ENCODE measurements at places on chromosomes 16 and 17.

- DNase-seq = no peak
Measured at GRCh38 chr16:58264961-58265479, 29.8 kb downstream of the PRSS54 start.

GRCh38 chr17:50917418-50917743, 51.2 kb upstream of the TOB1 start:
- DNase-seq = peak; percentile 60

- DNase-seq = no peak
Measured at GRCh38 chr17:57499648-57500049, 243.3 kb downstream of the MSI2 start.

- DNase-seq = no peak
Measured at GRCh38 chr17:17060930-17061329, 18.7 kb downstream of the MPRIP start.

- DNase-seq = no peak
Measured at GRCh38 chr17:82402865-82403264, 15.3 kb upstream of the HEXD start.

DNA sequence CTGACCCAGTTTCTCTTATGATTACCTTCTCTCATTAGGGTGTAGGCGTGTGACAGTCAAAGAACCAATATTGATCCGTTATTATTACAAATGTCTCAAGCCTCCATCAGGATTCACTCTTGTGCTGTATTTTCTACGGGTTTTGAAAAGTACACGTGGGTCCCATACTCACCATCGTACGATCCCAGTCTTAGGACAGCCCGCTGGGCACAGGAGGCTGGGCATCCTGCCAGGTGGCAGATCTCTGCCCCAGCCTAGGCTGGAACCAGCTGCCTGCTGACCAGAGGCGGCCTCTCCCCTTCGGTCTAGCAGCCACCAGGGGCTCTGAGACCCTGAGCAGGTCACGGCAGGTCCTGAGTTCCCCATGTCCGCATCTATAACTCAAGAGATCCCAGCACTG, 2.0 kb upstream of the METRNL start:
- no peak for DNase-seq

- no peak for DNase-seq
Measured at GRCh38 chr17:80352991-80353665, 61.8 kb upstream of the ENDOV start.

GRCh38 chr16:66290431-66290830, 76.1 kb upstream of the CDH5 start:
- DNase-seq = no peak

- DNase-seq = no peak
Measured at GRCh38 chr16:54243202-54243601, 43.4 kb downstream of the IRX3 start.

GRCh38 chr16:82282662-82283061, 112.6 kb upstream of the MPHOSPH6 start:
- DNase-seq = no peak

GRCh38 chr16:68283801-68284598, 19.7 kb downstream of the SLC7A6 start:
- no peak for DNase-seq

DNA sequence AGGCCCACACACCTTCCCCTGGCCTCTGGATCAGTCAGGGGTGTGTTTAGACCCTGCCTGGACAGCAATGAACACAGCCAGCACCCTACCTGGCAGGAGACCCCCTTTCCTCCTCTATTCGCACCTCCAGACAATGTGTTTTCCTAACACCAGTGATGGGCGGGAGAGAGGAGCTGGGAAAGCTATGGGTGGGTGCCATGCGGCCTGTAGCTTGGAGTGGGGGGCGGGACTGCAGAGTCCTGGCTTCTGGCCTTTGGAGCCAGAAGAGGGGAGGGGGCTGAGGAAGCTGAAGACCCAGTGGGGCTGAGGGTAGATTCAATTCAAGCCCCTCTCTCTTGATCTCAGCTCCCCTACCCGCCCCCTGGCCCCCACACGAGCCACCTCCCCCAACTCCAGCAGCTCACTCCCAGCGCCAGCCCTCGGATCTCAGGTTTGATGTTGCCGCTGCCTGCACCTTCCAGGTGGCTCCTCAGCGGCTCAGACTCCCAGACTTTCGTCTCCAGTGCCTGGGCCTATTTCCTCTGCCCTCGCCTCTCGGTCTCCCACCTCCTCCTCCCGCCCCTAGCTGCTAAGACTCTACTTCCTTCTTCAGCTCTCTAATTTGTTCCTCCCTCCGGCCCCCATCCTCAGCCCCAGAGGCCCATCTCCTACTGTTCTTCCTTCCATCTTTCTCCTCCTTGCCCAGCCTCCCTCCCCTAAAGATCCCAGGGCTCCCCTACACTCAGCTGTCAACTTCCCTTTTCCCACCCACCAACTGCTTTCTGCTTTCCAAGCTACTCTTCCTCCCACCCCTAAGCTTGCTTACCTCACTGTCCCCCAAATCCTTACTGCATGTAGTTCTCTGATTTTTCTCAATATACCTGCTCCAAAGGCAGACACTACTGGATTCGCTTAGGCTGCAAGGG, 6.8 kb upstream of the SP6 start:
- DNase-seq = no peak

DNA sequence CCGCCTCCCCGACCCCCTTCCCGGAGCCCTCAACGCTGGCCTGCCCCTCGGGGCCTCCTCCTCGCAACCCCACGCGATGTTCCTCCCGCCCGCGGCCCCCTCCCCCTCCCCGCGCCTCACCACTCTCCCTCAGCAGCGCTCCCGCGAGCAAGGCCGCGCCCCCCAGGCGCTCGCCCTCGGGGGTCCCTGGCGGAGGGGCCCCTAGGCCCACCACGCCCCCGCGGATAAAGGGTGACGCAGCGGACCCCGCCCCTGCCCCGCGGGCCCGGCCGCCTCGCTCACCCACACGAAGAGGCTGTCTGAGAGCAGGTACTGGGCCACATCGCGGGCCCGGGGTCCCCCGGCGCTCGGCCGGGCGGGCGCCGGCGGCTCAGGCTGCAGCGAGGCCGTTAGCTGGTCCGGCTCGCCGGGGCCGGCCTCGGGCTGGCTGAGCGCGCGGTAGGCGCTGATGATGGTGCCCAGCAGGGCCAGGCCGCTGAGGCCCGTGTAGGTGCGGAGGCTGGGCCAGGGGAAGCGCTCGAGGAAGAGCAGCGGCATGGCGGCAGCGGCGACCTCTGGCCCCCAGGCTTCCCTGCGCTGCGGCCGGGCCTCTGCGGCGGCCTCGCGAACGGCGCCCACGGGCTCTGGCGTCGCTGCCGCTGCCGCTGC, 430 bp downstream of the AMFR start:
- DNase-seq = peak; percentile 59

DNA sequence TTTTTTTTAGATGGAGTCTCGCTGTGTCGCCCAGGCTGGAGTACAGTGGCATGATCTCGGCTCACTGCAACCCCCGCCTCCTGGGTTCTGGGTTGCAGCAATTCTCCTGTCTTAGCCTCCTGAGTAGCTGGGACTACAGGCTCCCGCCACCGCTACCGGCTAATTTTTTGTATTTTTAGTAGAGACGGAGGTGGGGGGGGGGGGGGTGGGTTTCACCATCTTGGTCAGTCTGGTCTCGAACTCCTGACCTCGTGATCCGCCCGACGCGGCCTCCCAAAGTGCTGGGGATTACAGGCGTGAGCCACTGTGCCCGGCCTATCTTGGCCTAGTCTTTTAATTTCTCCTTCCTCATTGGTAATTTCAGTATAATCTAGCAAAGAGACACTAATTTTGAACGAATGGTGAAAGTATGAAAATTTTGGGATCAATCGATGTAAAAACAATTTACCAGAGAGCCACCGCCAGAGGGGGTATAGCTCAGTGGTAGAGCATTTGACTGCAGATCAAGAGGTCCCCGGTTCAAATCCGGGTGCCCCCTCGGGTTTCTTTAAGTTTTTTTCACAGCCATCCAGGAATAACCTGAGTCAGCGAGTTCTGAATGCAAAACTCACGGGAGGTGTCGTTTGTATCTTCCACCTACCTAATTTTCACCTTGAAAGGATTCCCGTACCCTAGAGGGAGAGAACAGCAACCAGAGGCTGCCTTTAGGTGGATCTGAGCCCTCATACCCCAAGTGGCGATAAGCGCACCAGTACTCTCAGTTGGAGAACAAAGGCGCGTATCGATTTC, 2.5 kb upstream of the LASP1 start:
- DNase-seq = no peak

- no peak for DNase-seq
Measured at GRCh38 chr17:71970312-71970711, 150.5 kb upstream of the SOX9 start.

GRCh38 chr16:68790130-68790761, 53.1 kb upstream of the TANGO6 start:
- no peak for DNase-seq

GRCh38 chr17:74345433-74346241, 16.0 kb downstream of the BTBD17 start:
- DNase-seq = no peak

GRCh38 chr17:55336426-55336825, 71.7 kb downstream of the HLF start:
- DNase-seq = no peak

DNA sequence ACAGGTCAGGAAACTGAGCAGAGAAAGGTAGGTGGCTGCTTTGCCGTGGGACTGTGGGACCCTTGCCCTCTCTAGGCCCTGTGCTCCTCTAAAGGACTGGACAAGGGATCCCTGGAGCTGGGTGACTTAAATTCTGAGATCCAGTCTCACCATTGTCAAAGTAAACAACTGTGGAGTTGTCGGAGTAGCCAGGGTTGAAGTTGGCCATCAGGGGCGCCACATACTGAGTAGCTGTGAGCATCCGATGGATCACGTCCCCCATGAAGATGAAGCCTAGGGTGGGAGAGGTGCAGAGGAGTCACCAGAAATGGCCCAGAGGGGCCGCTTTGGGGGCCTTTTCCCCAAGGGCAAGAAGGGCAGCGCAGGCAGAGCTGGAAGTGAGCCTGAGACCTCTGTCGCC, 43.5 kb downstream of the PLXDC1 start:
- no peak for DNase-seq

DNA sequence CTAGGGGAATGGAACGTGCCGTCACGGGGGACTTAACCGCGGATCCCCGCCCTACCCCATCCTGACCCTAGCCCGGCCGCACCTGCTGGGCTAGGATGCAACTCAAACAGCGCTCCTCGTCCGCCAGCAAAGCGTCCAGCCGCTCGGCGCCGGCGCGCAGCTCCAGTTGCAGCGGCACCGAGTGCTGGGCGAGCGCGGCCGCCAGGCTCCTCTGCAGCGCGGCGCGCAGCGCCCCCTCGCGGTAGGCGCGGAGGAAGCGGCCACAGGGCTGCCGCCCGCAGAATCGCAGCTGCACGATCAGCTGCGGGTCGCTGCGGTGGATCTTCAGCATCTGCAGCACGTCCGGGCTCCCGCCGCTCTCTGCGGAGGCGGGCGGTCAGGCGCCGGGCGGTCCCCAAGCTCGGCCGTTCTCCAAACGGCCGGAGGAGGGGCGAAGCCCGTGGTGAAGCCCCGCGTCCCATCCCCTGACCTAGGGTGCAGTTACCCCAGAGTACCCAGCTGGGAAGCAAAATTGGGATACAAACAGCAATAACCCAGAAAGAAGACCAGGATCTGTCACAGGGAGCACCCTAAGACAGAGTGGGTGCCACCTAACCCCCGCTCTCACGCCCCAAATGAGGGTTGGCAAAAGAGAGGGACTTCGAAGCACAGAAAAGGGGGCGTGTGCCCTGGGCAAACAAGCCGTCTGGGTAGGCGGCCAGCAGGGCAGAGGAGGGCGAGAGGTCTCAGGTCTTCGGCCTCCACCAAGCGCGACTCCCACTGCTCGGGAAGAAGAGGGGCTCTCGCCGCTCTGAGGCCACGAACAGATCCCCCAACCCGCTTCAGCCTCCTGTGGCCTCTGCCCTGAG, 4.2 kb downstream of the TRADD start:
- peak; percentile 75 for DNase-seq

- DNase-seq = no peak
Measured at GRCh38 chr17:32610943-32611342, 124.2 kb downstream of the CDK5R1 start.

DNA sequence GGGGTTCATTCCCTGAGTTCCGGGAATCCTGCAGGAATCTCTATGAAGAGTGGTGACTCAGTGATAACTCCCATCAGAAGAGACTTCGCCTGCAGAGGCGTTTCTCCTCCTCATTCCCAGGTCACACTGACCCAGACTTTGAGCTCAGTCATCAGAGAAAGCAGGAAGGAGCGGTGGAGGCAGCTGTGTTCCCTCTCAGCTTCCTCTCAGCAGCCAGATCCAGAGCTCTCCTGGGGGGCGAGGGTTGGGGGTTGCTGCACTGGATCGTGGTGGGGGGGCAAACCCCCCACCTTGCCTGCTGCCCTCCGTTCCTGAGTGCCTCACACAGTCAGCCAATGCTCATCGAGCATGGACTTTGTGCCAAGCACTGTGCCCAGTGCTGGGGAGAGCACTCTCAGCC, 271.2 kb downstream of the CBLN1 start:
- DNase-seq = no peak

DNA sequence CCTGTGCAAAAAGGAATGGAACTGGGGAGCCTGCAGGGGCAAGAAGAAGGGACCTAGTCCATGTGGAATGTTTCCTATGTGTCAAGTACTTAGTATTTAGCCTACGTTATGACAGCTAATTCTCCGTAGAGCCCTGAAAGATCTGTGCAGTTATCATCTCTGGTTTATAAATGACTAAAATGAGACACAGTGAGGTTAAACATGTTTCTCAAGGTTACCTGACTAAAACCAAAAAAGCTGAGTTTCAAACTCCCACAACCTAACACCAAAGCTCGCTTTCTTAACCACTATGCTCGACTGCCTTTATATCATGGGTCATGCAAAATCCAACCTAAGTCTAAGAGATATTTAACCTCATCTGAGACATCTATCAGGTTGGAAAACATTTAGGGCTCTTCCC, 53.3 kb upstream of the CCL2 start:
- no peak for DNase-seq

- DNase-seq = no peak
Measured at GRCh38 chr17:50923611-50924010, 57.5 kb upstream of the TOB1 start.

DNA sequence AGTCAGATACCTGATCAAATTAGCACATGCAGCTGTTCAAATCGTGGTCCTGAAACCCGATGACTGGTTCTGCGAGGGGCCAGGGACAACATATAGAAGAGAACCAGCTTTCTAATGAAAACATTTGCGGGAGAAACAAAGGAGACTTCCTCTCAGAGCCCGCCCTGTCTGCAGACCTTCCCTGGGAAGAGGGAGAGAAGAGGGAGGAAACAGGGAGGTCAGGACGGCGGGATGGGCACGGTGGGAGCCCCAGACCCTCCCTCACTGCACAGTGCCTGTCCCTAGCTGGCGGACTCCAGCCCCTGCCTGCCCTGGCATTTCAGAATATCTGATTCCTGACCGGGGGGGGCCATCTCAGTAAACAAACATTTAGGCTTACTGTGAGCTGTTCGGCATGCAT, 317.3 kb downstream of the FOXL1 start:
- no peak for DNase-seq

GRCh38 chr16:86232496-86232895, 277.8 kb upstream of the FOXF1 start:
- DNase-seq = no peak

All from dorsolateral prefrontal cortex (tissue), 122 donors.